ENCODE measurements at places on chromosomes 12 and 14.
A peak's percentile ranks its signal among the peaks of the same experiment; 100 is the strongest.

DNA sequence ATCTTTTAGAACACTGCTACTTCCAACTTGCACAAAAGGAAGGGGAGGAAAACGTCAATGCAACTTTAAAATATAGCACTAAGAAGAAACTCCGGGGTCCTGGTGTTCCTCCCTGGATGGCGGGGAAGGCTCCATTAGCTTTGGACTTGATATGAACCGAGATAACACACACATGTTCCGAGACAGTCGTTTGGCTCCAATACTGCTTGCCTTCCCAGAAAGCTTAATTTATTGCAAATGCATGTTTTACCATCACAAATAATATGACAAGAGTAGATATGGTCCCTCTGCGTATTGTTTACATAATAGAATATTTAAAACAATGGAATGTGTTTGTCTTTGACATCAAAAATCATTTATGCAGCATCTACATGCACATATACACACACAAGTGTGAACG is 87.6 kb upstream of the CLMN start:
- DNase-seq: no peak

- no peak for DNase-seq
Measured at GRCh38 chr14:55869397-55870049, 248.7 kb upstream of the PELI2 start.

DNA sequence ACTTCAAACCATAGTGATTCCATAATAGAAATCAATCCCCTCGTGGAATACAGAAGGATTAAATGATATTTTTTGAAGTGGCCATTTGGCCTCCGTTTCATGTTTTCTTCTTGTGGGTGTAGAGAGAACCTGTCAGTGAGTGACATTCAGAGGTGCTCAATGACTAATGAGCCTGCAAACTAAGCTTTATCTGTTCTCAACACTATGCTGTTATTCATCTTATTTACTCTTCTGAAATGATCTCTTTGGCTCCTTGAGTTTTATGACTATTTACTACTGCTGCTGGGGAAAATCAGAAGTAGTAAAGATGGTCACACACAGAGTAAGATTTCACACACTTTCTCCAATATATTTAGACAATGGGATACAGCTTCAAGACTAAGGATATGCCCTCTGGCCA is 30.4 kb downstream of the ATP2B1 start:
- no peak for DNase-seq

DNA sequence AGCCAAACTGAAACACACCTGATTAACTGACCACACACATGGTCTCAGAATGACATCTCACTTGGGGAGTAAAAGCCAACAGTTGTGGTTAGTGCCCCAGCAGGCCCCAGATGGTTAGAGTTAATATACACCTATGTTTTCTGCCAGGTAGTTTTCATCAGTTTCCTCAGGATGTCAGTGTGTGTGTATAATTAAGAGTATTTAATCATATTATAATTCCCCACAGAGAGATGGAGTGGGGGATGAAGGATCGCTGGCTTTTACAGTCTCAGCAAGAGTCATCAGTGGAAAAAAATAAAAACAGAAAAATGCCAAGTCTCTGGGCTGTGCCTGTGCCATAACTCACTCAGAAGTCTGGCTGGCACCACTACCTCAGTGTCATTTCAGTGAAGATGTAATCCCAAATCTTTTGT is 412.5 kb downstream of the ZFP36L1 start:
- no peak for DNase-seq

DNA sequence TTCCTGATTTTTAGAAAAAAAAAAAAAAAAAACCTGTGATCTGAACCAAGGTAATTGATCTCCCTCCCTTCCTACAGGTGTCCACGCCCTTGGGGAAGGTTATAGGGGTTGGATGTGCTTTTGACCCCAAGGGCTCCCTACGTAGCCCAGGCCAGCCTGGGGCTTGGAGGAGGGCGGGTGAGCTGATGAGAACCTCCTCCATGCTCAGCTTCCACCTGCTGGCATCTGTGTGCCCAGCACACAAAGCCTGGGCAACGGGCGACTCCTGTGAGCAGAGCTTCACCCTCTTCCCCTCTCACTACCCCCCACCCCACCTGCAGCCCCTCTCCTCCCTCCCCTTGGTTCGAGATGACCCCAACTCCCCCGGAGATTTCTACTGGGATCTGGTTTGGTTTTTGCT is 25.3 kb upstream of the INF2 start:
- DNase-seq: no peak

GRCh38 chr12:51531978-51532497 is 59.0 kb upstream of the SCN8A start:
- peak; percentile 61 for DNase-seq

GRCh38 chr12:68414988-68415387 is 82.8 kb upstream of the MDM1 start:
- DNase-seq: no peak

GRCh38 chr14:90666571-90666970 is 149.7 kb downstream of the TTC7B start:
- no peak for DNase-seq

- no peak for DNase-seq
Measured at GRCh38 chr12:124835656-124836410, 27.8 kb downstream of the SCARB1 start.

DNA sequence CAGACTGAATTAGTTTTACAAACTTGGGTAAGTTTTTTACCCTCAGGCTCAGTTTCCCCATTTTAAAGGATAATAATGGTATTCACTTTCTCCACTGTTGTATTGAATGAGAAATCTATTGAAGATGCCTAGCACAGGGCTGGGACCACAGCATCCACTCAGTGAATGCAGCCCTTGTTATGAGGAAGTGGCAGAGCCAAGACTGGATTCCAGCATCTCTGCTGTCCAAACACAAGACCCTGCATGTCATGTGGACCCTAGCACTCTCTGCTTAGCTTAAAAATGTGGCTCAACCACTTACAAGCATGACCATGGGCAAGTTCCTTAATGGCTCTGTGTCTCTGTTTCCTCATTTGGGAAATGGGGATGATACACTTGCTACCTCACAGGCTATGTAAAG is 24.1 kb upstream of the TRIM9 start:
- no peak for DNase-seq

DNA sequence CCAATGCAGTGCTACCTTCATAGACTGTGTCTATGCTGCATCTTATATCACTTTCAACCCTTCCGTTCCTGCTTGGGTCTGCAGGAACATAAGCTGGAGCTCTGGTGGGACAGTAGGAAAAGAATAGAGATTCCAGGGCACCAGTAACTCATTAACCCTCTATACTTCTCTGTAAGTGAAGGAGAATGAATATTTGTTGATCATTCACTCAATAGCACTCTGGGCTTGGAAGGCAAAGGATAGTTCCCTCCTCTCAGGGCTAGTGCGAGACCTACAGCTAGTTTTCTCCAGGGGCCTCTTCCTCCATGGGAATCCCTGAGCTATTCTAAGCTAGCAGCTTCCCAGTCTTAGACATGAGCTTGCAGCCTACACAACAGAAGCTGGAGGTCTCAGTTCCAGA is 84.7 kb downstream of the BMP4 start:
- no peak for DNase-seq

- no peak for DNase-seq
Measured at GRCh38 chr12:12890543-12891079, 751 bp upstream of the GPRC5A start.

DNA sequence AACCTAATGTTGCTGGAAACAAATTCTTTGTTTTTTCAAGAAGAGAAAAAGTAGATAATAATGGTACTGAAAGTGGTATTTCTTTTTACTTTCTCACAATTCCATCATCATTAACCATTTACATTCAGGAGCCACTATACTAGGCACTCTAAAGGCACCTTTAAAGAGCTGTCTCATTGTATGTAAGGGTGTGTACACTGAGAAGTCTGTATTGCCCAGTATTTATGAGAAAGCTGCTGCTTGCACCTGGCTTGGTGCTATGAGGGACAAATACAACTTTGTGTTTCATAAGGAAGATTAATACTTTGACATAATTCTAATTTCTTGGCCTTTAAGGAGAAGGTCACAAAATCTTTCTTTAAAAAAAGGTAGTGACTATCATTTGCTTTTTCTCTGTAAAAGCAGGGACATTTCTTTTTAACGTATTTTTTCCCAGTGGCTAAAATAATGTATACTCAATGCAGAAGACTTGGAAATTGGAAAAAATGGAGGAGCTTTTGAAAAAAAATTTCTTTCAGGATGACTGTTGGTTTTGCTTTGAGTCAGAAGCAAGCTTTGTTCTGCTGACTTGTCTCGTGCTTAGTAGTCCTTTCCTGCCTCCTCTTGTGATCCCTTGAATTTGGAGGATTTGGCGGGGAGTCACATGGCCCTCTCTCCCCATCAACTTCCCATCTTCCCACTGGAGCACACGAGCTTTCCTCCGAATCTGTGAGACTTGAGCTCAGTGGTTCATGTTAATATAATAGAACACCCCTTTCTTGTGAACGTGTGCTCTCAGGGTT is 50.1 kb downstream of the RASSF3 start:
- DNase-seq: no peak

DNA sequence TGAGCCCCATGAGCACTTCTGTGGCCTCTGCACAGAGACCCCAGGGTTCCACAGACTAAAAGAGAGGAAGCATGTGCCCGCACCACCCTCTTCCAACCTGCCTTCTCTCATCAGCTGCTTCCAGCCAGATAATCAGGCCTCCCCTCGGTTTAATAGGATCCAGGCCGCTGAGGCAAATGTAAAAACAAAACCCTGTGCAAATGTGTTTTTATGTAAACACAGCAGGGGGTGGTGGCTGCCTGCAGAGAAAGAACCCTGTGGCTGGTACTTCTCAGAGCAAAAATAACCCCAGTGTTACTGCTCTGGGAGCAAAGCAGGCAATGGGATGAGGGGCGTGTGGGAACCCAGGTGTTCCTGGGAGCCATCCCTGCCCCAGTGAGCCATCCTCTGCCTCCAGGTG is 46.2 kb downstream of the WSCD2 start:
- DNase-seq: no peak

GRCh38 chr12:106739318-106739717 is 35.2 kb upstream of the RIC8B start:
- DNase-seq: no peak

GRCh38 chr12:118328486-118329330 is 44.0 kb downstream of the TAOK3 start:
- DNase-seq: no peak

- no peak for DNase-seq
Measured at GRCh38 chr12:47903151-47903611, 1.6 kb downstream of the VDR start.

GRCh38 chr14:102229071-102229738 is 75.8 kb downstream of the MOK start:
- DNase-seq: no peak

DNA sequence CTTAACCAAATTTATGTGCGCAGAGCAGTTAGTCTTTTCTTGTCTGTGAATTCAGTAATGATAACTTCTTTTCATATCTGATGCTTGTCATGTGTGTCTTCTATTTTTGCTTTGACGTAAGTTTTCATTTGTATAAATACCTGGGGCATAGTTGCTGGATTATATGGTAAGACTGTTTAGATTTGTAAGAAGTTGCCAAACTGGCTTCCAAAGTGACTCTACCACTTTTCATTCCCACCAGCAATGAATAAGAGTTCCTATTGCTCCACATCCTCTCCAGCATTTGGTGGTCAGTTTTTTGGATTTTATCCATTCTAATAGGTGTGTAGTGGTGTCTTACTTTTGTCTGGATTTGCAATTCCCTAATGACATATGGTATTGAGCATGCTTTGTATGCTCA is 8.9 kb downstream of the ZNF268 start:
- no peak for DNase-seq

GRCh38 chr14:106737021-106737420 is 1210.6 kb downstream of the TMEM121 start:
- no peak for DNase-seq

DNA sequence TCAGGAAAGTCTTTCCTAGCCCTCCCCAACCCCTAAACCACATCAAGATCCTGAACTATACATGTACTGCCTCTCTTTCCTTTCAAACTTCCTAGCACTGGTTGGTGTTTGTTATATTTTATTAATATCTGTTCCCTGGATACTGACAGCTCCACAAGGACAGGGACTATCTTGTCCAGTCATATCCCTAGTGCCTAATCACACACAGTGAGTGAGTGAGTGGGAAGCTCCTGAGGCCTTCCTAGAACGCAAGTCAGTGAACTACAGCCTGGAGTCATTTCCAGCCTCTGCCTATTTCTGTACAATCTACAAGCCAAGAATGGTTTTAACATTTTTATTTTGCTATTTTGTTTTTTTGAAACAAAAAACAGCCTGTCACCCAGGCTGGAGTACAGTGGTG is 7.5 kb upstream of the ACTR6 start:
- no peak for DNase-seq

GRCh38 chr14:68229423-68230100 is 410.0 kb downstream of the RAD51B start:
- DNase-seq: no peak

DNA sequence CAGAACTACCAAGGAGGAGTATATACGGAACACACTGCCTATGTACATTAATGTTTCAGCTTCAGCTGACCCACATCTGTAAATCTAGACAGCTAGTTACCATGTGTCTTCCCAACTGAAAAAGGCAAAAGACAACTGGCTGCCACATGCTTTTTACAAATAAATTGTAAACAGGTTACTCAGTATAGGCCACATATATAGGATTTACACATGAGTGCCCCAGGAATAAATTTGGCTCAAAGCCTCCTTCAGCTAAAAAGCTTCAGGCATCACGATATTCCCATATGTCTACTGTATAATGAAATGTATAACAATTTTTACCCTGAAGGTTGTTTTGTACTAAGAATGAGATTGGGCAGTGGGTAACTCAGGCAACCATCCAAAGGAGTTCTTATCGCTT is 175.9 kb upstream of the BMP4 start:
- no peak for DNase-seq

DNA sequence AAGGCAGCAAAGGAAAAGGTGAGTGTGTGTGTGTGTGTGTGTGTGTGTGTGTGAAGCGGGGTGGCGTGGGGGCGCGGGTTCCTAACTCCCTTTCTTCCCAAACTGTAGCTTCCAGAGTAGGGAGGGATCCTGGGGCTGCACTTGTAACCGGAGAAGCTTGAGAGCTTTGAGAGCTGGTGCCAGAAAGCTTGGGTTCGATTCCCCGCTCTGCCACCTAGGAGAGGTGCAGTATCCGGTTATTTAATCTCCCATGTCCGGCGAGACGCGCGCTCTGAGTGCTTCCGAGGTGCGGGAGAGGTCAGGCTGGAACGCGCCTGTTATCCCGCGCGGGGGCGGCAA is 7.2 kb upstream of the RACGAP1 start:
- no peak for DNase-seq

DNA sequence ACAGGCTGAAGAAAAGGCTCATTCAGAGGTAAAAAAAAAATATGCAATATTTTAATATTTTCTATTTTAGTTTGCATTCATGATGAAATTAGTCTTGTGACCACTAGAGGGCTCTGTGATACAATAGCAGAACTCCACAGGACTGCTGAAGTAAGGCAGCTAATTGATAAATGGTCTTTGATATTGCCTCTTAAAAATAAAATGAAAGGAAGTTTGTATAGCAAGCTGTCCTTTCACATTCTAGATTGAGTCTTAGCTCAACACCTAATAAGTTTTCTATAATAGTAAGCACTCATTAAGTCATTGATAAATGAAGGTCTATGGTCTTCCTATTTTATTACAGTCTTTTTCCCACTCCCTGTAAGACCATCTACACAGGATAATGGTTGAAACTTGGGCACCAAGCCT is 315.7 kb downstream of the NAV3 start:
- DNase-seq: no peak
